Fibroblast of mammary gland (primary cell): ENCODE measurements at places on chromosomes 4 and X.

DNA sequence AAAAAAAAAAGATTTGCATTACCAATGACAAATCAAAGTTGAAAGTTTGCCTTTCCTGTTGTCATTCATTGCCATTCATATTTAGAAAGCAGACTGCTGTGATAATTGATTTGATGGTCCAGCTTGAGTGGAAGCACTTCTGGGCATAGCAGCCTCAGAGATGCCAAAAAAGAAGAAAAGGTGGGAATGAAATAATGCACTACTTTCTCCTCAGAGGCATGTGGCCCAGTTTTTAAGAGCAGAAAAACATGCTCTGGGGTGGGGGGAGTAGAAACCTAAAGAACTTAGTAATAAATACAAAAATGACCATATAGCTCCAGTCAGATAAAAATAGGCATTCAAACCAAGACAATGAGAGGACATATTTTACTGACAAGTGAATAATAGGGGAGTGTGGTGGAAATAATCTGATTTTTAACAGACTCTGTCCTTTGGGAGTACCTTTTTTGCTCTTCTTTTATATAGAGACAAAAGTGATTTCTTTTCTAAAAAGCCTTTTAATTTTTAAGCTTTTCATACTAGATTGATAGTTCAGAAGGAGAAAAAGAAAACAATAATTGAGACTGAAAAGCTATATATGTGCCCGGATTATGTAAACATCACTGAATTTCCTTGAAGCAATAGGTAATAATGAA lies 599.1 kb downstream of the RPA4 start:
- DNase-seq: no peak

DNA sequence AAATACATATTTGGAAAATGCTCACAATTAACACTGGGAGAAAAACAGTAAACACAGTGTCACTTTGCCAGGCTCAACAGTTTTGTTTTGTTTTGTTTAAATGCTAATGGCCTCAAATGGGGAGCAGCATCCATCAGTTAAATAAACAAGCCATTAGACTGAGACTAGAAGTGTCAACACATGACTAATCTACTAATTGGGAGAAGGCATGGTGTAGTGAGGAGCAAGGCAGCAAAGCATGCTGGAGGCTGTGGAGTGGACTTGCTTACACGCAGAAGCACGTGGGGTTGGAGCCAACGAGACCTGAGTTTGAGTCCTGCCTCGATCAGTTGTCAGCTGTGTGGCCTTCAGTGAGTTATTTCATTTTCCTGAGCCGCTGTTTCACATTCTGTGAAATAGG lies 29.0 kb downstream of the UTP14A start:
- no peak for DNase-seq

- no peak for DNase-seq
Measured at GRCh38 chr4:77821775-77822174, 2.6 kb upstream of the CNOT6L start.

- no peak for DNase-seq
Measured at GRCh38 chr4:78372355-78372988, 179.1 kb upstream of the ANXA3 start.

GRCh38 chrX:114766541-114766940 lies 182.7 kb downstream of the HTR2C start:
- no peak for DNase-seq

- no peak for DNase-seq
Measured at GRCh38 chr4:140799686-140800225, 43.6 kb upstream of the TBC1D9 start.

DNA sequence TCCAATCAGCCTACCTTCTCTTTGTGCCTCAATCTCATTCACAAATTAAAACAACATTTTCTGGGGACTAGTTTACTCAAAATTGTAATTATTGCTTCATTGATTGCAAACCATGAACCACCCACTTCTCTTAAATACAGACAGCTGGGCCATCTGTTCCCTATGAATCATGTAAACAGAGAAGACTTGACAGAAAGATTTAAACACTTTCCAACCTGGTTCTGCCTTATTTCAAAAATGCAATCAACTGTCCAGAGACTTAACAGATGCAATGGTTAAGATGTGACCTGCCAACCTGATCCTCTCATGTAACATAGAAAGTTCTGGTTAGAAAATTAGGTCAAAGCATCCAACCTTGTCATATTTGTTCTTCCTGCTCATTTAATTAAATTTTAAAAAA lies 20.8 kb upstream of the SERTM2 start:
- peak; percentile 25 for DNase-seq

DNA sequence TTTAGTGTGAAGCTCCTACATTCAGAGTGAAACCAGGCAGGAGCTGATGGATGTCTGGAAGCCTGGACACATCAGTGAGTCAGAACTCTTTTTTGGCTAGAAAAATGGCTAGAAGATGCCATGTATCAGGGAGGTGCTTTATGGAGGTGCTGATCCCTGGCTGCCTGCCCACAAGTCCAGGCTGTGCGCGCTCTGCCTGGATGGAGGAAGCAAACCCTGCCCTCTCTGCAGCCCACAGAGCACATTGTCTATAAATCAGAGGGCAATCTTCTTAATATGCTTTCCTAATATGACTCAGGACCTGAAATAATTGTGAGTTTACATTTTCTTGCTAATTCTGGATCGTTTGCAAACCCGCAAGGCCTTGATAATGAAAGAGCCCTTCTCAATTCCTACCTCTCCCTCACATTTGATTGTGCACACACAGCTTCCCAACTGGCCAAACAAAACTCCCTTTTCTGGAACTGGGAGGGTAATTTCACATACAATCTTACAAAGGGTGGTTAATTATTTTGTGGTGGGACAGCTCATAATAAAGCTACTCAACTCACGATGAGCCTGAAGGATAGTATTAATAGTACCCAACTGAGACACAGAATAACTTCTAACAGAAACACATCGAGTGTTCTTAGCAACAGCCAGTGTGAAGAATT lies 11.7 kb downstream of the MFAP3L start:
- peak; percentile 72 for DNase-seq

- DNase-seq: no peak
Measured at GRCh38 chr4:173524218-173525117, 5.6 kb downstream of the HAND2 start.

- DNase-seq: no peak
Measured at GRCh38 chrX:125620715-125621587, 301.3 kb downstream of the TEX13C start.

DNA sequence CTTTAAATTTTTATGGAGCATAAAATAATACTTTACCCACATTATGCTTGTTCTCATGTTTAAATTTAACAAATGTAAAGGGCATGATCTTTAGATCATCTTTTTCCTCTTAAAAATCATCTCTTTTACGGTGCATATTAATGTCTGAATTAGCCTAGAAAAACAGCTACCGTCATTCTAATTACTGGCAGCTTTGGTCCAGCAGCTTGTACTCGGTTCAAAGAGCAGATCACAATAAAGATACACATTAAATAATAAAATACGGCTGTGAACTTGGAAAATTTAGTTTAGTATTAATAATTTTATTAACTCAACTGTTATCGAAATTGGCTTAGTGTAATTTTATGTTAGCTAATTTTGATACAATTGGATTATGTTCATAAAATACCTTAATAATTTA lies 19.1 kb downstream of the CCSER1 start:
- no peak for DNase-seq

DNA sequence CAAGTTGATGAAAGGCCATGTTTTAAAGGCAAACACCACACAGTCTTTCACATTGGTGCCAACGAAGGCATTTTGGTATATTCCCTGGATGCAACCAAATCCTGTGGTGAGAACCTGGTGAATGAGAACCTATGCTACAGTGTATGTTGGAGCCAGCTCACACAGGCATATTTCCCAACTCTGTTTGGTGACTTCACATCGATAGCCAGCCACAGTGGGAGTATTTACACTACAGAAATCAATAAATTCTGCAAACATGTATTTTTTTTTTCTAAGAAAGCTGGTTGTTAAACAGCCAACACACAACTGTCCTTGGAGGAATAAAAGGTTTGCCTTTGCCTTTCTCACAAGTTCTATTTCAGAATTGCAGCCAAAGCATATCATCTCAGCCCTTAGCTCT lies 691.0 kb downstream of the GRID2 start:
- no peak for DNase-seq

DNA sequence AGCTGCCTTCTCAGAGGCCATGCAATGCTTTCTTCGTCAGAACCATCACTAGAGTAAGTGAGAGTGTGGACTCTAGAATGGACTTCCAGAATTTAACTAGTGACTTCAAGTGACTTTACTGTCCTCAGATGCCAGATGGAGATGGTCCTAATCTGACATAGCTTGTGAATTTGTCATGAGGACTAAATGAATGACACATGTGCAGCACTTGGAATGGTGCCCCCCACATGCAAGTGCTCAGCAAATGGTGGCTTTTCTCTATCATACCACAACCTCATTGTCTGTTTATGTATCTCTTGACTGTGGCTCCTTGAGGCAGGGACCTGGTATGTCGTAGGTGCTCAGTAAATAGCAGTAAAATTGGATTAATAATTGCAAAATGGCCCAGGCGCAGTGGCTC lies 91.6 kb upstream of the STX18 start:
- DNase-seq: no peak

DNA sequence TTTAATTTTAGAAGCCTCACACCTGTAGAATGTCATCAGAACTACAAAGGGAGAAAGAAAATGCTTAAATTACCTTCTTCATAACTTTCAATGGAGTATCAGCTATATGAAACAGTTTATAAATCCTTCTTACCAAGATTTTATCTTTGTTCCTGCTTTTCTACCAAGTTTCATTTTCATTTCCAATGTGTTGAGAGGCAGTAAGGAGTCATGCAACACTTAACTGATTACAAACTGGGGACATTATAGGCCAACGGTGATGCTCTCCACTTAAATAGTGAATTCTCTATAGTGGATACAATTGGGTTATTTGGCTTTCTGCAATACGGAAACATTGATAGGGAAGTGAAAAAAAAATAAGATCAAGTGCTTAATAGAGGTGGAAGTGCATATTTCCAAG lies 145.2 kb upstream of the FTHL17 start:
- DNase-seq: no peak

- DNase-seq: peak; percentile 98
Measured at GRCh38 chr4:176988226-176988625, 195.5 kb upstream of the VEGFC start.

DNA sequence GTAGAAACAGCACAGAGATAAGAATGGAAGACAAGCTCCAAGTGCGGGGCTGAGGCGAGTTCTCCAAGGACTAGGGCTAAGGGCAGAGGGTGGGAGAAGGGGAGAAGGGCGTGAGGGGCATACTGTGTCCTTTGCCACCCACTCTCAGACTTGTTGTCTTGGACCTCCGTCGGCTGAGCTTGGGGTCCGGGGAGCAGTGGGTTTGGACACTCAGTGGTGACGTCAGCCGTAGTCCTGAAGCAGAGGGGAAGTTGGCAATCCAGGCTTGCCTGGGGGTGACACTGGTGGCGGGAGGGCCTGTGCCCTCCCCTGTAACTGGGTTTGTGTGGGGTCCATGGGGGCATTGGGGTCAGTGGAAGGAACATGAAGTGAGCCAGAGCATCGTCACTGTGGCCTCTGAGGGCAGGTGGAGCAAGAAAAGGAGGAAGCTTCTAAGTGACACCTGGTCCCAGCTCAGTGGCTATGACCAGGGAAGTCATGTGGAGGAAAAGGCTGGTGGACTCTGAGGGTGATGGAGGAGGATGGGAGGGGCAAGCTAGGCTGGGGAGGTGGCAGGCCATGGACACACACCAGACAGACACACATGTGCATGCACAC lies 17.6 kb downstream of the CD99 start:
- no peak for DNase-seq

DNA sequence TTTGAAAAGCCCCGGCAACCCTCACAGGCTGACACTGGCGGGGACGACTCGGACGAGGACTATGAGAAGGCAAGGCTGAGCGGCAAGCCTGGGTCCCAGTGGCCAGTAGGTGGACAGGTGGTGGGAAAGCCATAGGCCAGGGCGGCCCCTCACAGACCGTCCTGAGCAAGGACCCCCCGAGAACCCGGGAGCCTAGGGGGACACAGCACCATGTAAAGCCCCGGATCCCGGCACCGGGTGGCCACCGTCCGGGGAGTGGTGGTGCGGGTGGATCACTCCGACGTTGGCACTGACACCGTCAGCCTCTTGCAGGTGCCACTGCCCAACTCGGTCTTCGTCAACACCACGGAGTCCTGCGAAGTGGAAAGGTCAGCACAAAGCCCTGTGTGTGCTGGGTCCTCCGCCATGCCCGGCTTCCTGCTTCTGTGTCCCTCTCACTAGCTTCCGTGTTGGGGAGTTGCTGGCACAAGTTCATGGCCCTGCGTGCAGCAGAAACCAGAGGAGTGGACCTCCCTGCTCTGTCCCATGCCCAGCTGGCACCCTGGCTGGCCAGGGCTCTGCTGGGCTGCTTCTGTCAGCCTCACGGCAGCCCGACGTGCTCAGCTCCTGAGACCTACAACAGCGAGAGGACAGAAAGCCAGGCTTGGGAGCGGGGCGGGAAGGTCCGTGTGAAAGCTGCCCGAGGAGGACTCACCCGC lies 11.9 kb upstream of the ADD1 start:
- DNase-seq: no peak

DNA sequence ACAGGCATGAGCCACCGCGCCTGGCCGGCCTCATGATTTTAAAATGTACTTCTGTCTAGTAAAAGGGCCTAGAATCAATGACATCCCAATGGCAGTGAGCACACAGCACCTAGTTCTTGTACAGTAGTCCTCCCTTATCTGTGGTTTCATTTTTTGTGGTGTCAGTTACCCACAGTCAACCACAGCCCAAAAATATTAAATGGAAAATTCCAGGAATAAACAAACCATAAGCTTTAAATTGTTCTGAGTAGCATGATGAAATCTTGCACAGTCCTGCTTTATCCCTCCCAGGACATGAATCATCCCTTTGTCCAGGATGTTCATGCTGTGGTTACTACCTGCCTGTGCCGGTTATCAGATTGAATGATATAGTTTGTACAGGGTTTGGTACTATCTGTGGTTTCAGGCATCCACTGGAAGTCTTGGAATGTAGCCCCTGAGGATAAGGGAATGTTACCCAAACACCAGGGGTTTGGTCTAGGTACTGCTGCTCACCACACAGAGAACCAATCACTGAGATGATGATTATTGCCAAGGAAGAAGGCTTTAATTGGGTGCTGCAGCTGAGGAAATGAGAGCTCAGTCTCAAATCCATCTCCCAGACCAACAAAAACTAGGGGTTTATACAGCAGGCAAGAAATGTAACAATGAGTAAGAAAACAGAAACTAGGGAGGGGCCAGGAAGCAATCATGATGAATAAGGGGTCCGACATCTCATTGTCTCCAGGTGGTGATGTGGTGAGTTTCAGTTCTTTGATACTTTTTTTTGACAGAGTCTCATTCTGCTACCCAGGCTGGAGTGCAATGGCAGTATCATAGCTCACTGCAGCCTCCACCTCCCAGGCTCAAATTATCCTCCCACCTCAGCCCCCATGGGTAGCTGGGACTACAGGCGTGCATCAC lies 16.2 kb upstream of the FHL1 start:
- DNase-seq: peak; percentile 80

- DNase-seq: peak; percentile 50
Measured at GRCh38 chrX:97401154-97401553, 517.4 kb downstream of the RPA4 start.

GRCh38 chrX:49238735-49239134 lies 3.5 kb downstream of the CCDC22 start:
- DNase-seq: no peak

GRCh38 chr4:130127297-130127696 lies 1031.3 kb downstream of the C4orf33 start:
- no peak for DNase-seq
